Nucleus accumbens (tissue), 56 donors: ENCODE measurements at places on chromosomes 6 and 20.

DNA sequence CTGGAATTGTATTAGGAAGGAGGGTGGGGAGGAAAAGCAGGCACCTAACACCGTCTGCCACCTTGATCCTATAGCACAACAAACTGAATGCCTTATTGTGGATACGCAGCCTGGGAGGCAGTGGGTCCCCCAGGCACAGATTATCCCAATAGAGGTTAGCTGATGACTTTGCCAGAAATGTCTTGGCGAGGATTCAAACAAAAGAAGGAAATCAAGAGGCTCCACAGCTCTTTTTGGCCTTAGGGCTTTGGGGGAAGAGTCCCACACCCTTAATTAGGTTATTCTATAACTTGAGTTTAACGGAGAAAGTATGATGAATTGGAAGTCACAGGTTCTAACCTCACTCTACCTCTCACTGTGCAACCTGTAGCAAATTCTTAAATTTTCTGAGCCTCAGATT is 102.0 kb downstream of the MRPL14 start:
- no peak for DNase-seq

GRCh38 chr6:792662-793061 is 99.7 kb upstream of the EXOC2 start:
- no peak for DNase-seq

GRCh38 chr6:75913040-75913439 is 159.4 kb downstream of the IMPG1 start:
- no peak for DNase-seq

DNA sequence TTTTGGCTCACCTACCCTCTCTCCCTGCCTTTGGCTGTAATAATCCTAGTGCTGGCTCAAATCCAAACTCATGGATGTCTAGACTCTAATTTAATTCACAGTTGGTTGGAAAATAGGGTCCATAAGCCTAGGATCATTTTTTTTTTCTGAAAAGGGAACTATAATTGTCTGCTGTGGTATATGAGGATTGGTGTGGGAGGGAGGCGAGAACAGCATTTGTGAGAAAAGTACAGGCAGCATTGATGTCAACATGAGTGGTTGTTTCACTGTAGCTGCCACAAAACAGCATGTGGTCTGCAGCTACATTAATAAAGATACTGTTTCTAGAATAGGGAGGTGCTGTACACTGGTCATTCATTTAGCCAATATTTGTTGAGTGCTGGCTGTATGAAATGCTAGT is 18.6 kb upstream of the POLR1H start:
- no peak for DNase-seq

- no peak for DNase-seq
Observed at GRCh38 chr6:17456711-17457110, 63.3 kb downstream of the CAP2 start.

DNA sequence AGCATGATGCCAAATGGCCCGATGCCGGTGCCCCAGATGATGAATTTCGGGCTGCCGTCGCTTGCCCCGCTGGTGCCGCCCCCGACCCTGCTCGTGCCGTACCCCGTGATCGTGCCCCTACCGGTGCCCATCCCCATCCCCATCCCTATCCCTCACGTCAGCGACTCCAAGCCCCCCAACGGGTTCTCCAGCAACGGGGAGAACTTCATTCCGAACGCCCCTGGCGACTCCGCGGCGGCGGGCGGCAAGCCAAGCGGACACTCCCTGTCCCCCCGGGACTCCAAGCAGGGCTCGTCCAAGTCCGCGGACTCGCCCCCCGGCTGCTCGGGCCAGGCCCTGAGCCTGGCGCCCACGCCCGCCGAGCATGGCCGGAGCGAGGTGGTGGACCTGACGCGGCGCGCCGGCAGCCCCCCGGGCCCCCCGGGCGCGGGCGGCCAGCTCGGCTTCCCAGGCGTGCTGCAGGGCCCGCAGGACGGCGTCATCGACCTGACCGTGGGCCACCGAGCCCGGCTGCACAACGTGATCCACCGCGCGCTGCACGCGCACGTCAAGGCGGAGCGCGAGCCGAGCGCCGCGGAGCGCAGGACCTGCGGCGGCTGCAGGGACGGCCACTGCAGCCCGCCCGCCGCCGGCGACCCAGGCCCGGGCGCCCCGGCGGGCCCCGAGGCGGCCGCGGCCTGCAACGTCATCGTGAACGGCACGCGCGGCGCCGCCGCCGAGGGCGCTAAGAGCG is 144.6 kb downstream of the SOBP start:
- no peak for DNase-seq

DNA sequence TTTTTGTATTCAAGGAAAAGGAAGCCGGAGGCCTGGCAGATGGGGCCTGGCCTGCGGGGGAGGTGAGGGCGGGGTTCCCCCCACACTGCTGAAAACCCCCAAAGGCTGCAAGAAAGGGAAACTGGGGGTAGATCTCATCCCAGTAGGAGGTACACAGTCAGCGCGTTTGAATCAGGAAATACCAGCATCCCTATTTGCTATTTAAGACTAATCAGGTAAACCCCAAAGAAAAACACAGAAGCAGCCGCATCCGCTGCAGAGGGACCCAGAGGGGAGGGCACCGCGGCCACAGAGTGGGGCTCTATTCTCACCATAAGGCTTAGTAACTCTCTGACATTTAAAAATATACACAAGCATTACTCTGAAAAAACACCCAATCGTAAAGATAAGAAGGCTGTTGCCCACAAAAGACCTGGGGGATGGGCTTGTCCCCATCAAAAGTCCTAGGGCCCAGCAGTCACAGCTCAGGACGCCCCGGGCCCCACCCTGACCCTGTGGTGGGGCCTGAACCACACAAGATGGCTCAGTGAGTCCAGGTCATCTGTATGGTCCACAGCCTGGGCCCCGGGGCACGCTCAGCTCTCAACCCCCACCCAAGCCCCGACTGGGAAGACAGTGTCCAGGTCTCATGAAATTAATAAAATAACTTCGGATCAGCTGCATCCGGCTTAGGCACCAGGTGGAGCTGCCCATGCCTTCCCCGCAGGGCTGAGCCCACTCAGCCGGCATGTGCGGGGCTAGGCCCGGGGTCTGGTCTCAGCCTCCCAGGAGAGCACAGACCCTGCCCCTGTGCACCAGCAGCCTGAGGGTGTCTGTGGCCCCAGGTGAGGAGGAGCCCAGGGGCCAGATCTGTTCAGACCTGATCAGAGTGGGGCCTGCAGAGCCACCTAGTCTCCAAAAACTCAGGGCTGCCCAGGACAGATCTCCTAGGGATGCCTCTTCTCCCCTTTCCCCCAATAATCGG is 31.0 kb downstream of the KCNQ2 start:
- DNase-seq = no peak

DNA sequence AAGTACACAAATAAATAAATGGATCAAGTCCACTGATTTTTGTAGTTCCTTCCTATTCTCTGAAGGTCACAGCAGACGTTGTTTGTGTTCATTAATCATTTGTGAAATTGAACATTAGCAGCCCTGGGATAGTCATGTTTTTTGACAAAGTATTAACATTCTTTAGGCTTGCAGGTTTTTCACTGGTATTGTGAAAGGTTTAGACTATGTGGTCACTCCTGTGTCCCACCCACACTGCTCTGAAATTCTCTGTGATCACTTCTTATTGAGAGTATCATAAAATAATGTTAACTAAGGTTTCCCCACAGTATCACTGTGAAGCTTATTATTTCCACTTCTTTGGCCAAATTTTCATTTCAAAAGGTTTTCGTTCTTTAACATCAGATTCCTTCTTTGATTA is 3.5 kb downstream of the FAM83B start:
- no peak for DNase-seq

- no peak for DNase-seq
Observed at GRCh38 chr6:72683797-72684196, 61.9 kb downstream of the KCNQ5 start.

- DNase-seq = no peak
Observed at GRCh38 chr20:24051160-24051559, 62.6 kb upstream of the GGTLC1 start.

DNA sequence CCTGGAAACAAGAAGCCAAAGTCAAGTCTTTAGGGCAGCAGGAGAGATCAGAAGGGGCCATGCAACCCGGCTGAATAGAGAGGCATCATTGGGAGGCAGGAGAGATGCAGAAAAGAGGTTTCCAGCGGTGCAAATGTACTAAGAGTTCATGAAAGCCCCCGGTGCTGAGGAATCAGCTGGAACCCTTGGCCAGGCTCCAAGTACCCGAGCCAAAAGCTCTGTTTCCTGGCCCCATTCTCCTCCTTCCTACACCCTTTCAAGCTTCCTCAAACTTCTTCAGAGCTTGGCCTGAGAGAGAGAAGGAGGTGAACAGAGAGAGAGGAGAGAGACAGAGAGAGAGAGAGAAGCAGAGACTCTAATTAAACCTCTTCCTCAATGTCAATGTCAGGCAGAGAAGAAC is 433.5 kb downstream of the PRKN start:
- DNase-seq = no peak

- no peak for DNase-seq
Observed at GRCh38 chr6:125132058-125132457, 21.5 kb upstream of the TPD52L1 start.

DNA sequence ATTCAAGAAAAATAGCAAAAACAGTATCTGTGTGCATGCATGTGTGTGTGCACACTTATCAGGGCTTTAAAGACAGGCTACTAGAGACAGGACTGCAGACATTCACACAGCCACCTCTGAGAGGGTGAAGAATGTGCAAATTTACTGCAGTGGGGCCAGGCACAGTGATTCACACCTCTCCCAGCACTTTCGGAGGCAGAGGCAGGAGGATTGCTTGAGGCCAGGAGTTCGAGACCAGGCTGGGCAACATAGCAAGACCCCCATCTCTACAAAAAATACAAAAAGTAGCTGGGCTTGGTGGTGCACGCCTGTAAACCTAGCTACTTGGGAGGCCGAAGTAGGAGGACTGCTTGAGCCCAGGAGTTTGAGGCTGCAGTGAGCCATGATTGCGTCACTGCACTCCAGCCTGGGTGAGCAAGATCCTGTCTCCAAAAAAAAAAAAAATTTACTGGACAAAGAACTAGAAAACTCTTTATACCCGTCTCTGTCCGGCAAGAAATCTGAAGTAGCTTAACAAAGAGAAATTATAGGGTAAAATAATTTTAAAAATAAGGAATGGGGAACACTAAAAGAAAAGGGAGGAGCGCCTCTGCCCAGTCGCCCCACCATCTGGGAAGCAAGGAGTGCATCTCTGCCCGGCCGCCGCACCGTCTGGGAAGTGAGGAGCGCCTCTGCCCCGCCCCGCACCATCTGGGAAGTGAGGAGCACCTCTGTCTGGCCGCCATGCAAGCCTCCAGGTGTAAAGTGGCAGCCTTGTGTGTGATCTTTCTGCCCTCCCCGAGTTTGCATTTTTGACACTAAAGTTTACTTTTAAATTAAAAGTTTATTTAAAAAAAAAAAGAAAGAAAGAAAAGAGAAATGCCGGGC is 105.1 kb downstream of the ZMYND8 start:
- DNase-seq = no peak

GRCh38 chr6:105507811-105508210 is 104.9 kb upstream of the PREP start:
- no peak for DNase-seq

DNA sequence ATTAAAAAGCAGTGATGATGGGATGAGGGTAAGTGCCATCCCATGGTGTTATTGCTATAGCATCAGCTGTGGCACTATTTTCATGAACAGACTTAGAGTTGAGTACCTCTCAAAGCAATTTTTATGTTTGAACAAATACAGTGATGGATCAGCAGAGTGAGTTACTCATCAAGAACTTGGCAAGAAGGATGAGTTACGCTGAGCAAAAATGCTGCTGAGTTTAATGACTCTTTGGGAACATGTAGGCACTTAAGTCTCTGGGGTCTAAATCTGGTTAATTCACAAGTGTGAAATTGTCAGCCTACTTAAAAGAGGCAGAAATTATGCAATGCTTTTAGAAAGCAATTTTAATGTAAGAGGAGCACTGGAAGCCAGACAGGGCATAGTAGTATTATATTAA is 78.5 kb upstream of the AHI1 start:
- no peak for DNase-seq

DNA sequence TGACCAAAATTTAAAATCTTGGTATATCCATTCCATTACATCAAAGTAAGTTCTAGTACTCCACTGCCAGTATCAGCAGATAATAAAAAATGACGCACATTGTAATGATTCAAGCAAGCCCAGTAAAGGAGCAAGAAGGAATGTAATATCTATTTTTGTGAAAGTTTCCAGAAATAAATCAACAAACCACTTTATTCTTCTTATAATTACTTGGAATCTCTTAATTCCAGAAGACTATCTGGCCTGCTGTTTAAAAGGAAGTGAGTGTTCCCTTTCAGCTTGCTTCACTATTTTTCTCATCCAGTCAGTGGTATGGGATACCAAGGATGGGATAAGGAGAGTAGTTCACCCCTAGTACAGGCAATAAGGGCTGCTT is 42.2 kb upstream of the DSE start:
- DNase-seq = no peak

DNA sequence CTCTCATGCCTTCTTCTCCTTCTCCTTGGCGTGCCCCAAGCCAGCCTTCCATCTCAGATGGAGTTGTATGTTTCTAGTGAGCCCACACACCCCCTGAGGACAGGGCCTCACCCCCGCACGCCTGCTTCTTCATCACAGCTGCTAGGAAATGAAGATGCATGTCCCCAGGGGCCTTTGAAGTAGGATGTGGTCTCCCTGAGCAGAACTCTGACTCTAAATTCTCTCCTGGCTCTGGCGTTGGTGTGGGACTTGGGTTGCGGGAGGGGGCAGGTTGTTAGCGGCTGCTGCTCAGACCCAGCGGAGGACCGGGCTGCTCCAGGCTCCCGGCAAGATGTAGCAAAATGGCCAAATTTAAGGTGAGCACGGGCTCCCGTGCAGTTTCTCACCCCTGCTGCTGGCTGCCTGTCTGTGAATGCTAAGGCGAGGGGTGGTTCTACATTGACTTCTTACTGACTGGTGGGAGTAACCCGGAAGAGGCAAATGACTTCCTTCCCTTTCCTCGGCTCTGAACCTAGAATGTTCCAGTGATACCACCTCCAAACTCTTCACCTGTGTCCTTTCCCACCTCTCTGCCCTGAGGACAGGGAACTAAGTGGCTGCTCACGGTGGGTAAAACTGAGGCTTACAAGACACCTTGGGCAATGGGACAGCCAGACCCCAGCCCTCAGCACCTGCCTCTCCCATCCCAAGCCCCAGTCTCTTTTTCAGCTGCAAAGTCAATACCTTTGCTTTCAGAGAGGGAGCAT is 8.8 kb downstream of the SYNJ2 start:
- no peak for DNase-seq

- no peak for DNase-seq
Observed at GRCh38 chr6:167247814-167248595, 43.1 kb upstream of the UNC93A start.

GRCh38 chr20:21554376-21554890 is 40.6 kb upstream of the NKX2-2 start:
- no peak for DNase-seq

- no peak for DNase-seq
Observed at GRCh38 chr6:14816116-14816859, 429.6 kb upstream of the JARID2 start.

- no peak for DNase-seq
Observed at GRCh38 chr20:208942-209566, 18.0 kb upstream of the DEFB129 start.
